ENCODE measurements at places on chromosomes 4 and X.

DNA sequence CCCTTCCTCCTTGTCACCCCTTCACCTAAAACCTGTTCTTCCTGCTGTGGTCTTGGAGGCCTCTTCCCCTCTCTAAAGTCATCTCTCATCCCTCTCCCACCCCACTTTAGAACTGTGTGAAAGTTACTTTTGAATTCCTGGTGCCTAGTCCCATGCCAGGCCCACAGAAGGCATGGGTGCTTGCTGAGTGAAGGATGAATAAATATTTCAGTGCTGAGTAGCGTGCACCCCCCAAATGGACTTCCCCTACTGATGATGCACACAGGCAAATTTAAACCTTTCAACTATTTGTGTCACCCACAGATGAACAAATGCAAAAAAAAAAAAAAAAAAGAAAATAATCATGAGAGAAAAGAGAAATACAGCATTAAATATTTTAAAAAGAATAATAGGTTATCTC, 19.8 kb downstream of the PSMD10 start:
- no peak for DNase-seq

- peak; percentile 56 for DNase-seq
These were observed 14.5 kb upstream of the KDM5C start for GRCh38 chrX:53239474-53239873.

DNA sequence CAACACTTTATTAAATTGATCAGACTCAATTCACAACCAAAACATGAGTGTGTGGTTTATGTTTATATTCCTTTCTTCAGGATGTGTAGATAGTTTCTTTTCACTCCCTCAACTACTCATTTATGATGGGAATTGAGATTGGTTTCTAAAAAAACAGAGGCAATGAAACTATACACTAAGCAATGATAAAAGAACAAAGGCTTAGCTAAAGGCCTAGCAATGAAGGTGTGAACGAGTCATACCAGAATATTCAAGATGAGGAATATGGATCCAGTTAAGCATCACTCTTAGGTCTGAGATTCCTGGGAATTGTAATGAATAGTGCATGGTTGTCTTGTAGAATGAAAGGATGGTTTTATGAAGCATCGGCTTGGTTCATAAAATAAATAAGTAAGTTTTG, 17.5 kb upstream of the RASL11B start:
- no peak for DNase-seq

- no peak for DNase-seq
These were observed 101.6 kb downstream of the HUWE1 start for GRCh38 chrX:53584891-53585290.

GRCh38 chrX:72634331-72634730, 61.7 kb upstream of the HDAC8 start:
- DNase-seq = no peak

DNA sequence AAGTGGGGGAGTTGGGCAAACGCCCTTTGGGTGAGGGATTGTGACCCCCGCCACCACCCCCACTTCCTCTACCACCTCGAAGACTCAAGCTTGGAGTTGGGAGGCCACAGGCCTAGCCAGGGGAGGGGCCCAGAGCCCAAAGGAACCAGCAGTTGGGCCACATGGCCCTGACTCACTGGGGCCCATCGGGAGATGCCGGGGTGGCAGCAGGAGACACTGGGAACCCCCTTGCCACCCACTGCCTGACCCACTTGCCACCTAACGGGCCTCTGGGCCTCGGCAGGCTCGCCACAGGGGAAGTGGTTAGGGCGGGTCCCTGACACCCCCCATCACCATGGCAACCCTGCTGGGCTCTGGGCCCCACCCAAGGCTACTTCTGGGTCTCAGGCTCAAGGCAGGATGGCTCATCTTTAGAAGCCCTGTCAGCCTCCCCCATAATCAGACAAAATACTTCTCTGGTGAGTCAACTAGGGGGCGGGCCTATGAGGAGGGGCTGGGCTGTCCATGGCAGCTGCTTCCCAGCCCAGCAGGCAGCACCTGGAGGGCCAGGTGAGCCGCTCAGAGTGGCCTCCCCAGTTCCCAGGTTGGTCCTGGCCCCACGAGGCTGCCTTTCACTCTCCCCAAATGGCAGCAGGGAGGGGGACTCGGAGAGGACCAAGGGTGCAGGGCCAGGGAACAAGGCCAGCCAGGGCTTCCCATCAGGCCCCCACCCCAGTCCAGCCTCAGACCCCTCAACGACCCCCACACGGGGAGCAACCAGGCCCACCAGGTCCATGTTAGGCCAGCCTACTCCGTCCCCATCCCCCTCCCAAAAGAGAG, 5.6 kb downstream of the FLNA start:
- peak; percentile 91 for DNase-seq

DNA sequence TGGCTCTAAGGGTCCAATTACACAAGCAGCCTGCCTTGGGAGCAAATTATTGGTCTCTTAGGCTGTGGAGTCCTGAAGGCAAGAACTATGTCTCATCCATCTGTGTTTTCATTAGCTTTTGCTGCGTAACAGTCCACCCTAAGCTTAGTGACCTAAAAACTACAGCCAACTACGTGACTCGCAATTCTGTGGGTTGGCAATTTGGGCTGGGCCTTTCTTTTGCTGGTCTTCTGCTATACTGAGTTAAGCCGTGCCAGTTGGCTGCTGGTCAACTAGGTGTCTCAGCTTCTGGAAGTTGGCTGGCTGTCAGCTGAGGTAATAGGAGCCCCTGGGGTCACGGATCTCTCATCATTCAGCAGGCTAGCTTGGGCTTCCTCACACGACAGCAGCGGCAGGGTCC, 205.6 kb upstream of the S100G start:
- no peak for DNase-seq

DNA sequence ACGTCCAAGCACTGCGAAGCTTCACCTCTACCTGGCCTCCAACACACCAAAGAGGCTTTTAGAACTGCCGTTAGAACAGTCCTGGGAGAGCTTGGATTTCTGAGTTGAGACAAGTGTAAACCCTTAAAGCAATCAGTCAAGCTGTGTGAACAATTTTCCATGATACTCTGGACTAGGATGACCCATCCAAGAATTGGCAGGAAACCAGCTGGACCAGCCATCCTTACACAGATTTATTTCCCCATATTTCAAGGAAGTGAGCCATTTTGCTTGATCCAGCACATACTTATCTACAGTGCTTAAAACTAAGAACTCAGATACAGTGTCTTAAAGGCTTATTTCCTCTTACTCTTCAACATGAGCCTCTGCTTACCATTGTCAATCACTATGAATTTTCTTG, 340.7 kb upstream of the HS3ST1 start:
- DNase-seq = no peak

DNA sequence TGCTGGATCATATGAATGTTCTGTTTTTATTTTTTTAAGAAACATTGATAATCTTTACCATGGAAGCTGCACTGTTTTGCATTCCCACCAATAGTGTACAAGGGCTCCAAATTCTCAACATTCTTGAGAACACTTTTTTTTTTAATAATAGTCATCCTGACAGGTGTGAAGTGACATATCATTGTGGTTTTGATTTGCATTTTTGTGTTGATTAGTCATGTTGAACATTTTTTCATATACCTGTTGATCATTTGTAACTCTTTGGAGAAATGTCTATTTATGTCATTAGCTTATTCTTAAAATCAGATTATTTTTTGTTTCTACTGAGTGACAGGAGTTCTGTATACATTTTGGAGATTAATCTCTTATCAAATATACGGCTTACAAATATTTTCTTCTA, 408.5 kb downstream of the GLUD2 start:
- no peak for DNase-seq

DNA sequence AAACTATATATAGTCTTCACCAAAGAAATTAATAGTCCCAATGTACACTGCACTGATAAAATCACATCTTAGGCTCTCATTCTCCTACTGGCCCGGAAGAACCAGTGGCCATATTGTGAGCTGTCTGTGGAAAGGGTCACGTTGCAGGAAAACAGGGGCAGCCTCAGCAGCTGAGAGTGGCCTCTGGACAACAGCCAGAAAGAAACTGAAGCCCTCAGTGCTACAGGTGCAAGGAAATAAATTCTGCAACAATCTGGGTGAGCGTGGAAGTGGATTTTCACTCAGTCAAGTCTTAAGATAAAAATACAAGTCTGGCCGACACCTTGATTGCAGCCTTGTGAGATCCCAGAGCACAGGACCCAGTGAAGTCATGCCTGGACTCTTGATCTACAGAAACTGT, 3.2 kb upstream of the SLC25A14 start:
- no peak for DNase-seq

DNA sequence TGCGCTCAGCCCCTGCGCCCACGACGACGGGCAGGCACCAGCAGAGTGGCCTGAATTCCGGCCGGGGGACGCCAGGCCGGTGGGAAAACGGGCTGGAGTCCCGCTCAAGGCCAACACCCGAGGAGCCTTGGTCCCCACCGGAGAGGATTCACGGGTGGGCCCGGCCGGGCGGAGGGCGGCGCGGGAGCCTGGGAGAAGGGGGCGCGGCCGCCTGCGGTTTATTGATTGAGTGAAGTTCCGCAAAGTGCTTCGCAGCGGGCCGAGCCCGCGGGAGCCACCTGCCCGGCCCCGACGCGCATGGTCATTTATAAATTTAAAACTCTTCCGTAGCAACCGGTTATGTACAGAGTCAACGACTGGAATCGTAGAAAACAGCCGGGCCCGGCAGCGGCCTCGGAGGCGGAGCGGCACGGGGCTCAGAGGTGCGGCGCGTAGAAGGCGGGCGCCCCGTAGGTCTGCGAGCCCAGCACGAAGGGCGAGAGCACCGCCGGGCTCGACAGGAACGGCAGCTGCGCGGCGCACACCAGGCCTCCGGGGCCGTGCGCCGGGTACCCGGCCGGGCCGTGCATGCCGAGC, 3.6 kb downstream of the NKX1-1 start:
- no peak for DNase-seq

DNA sequence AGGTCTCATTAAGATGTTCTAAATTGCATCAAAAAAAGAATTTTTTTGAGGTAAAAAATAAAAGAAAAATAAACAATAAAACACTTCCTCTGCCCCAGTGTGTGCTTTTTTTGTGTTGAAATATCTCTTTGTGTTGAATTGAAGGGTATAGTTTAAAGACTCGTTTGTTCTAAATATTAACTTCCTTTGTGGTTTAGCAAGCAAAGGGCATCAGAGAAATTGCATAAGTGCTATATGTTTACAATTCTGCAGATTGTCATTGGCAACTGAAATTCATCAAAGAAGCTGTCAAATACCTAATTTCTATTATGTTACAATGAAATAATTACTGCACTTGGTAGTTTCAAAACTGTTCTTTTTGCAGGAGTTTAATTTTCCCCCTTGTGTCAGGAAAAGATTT, 260.5 kb downstream of the DKK2 start:
- no peak for DNase-seq

DNA sequence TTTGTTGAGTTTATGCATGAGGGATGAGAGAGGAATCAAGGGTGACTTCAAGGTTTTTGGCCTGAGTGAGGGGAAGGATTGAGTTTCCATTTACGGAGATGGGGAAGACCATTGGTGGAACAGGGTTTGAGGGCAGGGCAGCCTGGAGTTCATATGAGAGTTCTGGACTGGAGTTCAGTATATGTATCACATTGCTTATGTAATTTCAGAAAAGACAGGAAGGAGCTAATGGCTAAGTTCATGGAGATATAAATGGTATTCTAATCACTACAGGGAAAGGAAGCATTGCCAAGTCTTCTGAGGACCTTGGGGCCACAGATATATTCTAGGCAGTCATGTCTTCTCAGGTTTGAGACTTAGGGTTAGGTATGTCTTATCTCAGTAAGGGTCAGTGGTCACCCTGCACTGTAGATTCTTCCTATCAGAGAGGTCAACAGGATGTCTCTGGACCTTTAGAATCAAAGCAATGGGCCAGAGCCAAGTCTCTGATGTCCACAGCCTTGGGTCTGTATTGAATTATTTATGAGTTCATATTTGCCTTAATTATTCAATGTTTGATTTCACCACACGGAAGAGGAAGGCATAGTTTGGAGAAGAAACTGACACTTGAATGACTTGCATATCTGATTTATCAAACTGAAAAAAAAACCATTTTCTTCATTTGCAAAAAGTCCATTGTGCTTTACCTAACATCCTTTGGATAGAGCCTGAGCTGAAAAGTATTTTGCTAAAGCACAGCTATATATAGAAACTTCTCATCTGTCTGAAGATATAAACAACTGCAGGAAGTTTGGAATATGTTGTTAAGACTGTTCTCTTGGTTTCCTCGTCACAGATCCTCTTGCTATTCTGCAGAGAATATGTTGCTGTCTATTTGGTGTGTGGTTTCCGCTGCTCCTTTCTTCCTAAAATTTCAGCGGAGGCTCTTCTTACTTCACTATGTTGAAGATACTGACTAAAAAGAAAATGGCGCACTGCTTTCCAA, 139.5 kb downstream of the PDGFRA start:
- no peak for DNase-seq

GRCh38 chr4:177339477-177340374, 30.1 kb downstream of the NEIL3 start:
- no peak for DNase-seq

DNA sequence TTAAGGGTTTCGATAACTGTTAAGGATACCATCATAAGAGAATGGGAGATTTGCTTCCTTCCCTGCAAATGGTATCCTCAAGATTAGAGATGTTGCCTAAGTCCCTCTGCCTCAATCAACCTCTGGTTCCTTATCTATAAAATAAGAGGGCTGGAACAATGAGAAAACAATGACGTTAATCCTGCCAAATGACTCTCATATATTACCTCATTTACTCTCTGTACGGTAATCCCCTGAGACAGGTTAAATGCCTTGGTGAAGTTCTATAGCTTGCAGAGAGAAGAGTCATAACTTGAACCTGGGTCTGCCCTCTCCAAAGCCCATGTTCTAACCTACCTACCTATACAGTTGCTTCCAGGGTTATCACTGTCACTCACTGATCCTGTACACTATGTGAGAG, 100.2 kb upstream of the OTUD4 start:
- DNase-seq = no peak

DNA sequence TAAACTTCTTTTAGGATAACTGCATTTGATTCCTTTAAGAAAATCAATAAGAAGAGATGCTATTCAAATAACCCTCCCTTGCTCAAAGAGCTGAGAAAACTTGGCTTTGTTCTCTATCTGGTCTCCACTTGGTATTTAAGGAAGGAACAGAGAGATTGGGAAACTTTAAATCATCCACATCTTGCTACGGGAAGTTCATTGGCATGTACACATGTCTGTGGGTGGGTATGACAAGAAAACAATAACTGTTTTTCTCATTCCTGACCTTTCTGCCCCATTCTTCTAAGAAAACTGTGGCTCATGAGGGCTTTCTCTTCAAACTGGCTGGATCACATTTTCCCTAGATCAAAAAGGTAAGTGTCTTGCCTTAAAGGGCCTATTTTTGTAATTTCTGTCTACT, 6.0 kb downstream of the SEL1L3 start:
- DNase-seq = no peak

DNA sequence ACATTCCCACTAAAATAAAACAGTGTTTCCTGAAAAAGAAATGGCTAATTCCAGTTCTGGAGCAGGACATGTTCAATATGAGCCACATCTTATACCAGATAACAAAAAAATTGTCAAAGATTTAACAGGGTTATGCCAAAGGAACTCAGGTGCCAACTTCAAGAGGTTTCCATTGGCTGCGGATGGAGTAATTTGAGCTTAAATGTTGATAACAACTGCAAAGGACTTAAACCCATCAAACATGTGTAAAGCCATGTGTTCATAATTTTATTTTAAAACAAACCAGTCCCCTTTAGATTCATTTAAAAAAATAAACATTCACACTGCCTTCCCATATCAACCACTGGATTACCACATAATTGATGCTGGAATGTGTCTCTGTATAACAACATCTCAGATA, 156.4 kb upstream of the PCDH18 start:
- DNase-seq = no peak
